Amniotic stem cell (primary cell): ENCODE measurements at places on chromosomes 5 and 9.
A peak's percentile ranks its signal among the peaks of the same experiment; 100 is the strongest.

DNA sequence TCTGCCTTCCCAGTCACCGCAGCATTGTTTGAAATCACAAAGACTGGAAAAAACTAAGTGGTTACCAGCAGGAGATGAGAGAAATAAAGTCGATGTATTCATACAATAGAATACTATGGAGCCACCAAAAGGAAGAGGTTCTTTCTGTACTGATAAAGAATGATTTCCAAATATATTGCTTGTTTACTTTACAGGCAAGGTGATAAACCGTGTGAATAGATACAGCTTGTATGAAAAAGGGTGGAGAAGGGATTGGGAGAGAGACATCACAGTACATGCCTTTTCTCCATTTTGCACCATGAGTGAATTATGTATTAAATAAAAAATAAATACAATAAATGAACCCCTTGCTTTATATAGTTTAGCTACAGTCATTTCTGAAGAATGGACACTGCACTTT, 91.7 kb downstream of the RFK start:
- no peak for DNase-seq

GRCh38 chr9:76643399-76644117, 120.7 kb upstream of the PCA3 start:
- DNase-seq, result no peak

- DNase-seq, result no peak
Observed at GRCh38 chr5:176687881-176688280, 40.6 kb downstream of the TSPAN17 start.

- peak; percentile 5 for DNase-seq
Observed at GRCh38 chr9:111992523-111992922, 95.9 kb downstream of the UGCG start.

GRCh38 chr5:57508211-57508610, 25.6 kb upstream of the ACTBL2 start:
- DNase-seq, result no peak

- no peak for DNase-seq
Observed at GRCh38 chr5:148949841-148950470, 112.9 kb downstream of the SH3TC2 start.

DNA sequence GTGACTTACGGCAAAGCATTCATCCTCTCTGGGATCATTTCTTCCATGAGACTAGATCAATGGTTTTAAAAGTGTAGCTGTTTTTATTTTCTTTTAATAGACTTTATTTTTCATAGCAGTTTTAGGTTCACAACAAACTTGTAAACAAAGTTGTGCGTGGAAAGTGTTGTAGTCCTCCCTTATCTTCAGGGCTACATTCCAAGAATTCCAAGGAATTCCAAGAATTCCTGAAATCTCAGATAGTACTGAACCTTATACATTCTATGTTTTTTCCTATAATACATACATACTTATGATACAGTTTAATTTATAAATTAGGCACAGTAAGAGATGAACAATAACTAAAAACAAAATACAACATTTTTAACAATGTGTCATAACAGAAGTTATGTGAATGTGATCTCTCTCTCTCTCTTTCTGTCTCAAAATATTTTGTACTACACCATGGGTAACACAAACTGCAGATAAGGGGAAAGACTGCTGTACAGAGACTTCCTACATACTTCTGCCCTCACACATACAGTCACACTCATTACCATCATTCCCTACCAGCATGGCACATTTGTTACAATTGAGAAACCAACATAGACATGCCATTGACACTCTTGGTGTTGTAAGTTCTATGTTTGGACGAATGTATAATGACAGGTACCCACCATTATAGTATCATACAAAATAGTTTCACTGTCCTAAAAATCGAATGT, 1933.2 kb upstream of the WWC1 start:
- DNase-seq, result no peak

DNA sequence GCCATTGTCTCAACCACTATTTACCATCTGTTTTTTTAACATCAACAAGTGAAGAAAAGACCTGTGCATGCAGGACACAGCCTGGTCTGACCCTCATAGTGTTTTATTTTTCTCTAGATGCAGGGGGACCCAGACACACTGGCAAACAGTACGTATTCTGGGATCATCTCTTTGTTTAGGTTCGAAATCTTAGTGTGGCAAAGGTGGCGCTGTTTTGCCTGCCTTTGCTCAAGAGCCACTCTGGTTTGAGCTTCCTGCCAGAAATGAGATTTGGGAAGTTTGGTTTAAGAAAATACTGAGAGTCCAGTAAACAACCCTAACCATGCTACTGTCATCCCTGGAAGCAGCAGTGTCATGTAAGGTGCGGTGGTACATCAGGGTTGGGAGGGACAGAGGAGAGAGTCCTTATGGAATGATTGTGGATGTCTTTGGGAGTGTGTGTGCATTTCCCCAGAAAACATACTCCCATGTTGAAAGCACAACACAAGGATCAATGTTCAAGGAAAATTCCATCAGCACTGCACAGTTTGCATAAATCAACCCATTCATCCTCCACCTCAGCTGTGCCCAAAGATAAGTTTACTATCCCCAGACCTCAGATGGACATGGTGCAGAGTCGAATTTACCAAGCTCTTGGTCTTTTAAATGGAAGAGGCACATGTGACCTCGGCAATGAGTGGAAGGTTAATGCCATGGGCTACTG, 34.0 kb upstream of the FLT4 start:
- no peak for DNase-seq

DNA sequence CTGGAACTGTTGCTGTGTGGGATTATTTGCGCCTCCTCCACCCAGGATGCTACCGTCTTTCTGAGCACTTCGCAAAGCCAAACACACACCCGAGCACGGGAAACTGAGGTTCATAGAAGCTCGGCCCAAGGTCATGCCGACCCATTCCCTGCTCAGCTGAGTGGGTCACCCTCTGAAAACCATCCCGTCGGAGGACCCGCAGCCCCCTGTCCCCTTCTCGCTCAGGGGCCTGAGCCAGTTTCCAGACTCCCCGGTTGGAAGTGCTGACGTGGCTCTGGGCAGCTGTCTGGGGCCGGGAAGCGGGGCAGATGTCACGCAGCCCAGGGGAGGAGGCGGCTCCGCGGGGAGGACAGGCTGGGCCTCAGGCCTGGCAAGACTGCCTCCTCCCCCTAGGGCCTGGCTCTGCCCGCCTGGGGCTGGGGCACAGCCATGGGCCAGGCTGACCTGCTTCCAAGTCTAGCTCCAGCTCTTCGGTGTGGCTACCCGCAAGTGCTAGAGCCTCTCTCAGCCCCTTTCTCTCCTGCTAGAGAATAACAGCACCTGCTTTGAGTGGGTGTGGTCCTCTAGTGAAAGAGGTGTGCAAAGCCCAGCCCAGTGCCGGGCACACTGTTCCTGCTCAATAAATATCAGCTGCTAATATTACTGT, 9.9 kb upstream of the CXXC5 start:
- no peak for DNase-seq

DNA sequence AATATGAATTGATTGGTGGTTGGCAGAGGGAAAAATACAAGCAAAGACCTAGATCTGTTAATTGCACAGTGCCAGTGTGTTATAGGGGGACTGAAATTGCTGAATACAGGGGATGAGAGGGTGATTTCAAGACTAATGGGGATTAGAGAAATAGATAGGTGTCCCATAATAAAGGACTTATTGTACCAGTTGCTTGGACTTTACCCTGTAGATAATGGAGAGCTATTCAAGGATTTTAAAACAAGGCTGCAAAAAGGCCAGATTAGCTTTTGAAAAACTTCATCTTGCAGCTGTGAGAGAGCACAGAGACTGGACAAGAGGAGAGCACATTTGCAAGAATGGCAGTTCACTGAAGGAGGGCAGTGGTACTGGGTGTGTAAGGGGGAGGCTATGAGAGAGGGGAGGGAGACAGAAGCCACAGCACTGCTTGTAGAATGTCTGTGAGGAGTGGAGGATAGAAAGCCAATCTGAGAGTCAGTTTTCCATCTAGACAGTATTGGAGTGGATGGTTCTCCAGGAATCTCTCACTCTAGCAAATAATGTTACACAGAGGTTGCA, 28.8 kb upstream of the SCAMP1 start:
- DNase-seq, result no peak

- no peak for DNase-seq
Observed at GRCh38 chr5:11507156-11507910, 396.9 kb downstream of the CTNND2 start.

DNA sequence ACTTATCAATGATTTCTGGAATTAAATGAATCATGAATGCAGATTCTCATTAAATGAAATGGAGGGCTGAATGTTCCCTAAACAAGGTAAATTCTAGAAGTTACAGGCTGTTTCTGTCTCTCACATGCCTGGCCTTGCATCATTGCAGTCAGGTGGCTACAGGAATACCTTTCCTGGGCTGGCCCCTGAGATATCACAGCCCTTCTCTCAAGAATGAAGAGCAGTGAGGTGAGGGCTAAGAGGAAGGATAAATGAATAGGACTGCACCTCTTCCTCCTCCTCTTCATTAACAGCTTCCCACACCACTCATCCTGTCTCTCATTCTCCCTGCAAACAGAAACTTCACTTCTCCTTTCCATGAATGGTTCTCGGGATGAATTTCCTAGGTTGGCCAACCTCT, 22.5 kb downstream of the ARHGEF28 start:
- DNase-seq, result no peak

DNA sequence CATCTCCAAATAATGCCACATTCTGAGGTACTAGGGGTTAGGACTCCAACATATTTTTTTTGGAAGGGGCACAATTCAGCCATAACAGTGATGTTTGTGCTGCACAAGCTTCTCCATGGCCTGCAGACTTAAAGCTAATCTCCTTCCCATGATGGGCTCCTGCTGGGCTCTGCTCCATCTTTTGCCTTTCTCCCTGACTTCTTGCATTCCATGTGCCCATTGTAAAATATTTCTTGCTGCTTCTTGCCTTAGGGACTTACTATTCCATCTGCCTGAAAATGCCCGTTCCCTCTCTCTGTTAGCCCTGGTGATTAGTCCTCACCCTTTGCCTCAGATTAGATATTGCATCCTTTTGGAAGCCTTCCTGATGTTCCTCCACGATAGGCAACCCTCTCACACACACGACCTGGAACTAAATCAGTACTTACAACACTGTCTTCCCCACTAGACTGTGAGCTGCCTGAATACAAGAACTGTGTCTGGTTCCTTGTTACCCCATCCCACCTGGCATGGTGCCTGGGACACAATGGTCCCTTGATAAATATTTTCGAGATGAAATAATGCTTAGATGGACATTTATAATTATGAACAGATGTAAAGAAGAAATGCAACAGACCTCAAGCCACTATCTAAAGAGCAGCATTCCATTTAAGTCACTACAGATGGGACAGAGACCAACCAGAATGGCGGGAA, 33.5 kb downstream of the OR1J1 start:
- peak; percentile 10 for DNase-seq

DNA sequence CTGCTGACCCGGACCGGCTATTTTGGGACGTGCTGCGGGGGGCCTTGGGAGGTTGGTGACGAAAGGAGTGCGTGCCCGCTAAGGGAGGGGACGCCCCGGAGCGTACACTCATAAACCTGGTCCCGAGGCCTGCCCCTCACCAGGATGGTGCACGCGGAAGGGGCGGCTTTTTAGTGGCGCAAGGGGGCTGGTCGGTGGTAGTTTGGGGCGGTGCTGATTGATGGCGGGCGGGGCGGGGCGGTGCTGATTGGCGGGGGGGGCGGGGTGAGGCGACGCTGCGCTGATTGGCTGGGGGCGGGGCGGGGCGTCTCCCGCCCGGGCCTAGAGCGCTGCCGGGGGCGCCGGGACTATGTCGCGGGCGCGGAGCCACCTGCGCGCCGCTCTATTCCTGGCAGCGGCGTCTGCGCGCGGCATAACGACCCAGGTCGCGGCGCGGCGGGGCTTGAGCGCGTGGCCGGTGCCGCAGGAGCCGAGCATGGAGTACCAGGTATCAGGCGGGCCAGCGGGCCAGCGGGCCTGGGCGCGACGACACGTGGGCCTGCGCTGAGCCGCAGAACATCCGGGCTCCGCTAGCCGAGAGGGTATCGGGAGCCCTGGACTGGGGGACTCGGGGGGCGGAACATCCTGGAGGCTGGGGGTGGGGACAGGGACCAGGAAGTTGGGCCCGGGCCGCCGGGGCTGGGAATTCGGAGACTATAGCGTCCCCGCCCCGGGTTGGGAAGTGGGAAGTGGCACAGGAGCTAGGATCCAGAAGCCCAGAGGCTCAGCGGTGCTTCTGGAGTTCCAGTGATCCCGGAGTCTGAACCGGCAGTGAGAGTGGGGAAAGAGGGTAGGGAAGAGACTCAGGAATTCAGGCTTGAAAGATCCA, at the start of gene FPGS:
FPGS (plus strand) TSS at position 307 of the 868 bp plus-strand sequence; CDS start at position 350, 43 bp downstream.
- peak; percentile 79 for DNase-seq

DNA sequence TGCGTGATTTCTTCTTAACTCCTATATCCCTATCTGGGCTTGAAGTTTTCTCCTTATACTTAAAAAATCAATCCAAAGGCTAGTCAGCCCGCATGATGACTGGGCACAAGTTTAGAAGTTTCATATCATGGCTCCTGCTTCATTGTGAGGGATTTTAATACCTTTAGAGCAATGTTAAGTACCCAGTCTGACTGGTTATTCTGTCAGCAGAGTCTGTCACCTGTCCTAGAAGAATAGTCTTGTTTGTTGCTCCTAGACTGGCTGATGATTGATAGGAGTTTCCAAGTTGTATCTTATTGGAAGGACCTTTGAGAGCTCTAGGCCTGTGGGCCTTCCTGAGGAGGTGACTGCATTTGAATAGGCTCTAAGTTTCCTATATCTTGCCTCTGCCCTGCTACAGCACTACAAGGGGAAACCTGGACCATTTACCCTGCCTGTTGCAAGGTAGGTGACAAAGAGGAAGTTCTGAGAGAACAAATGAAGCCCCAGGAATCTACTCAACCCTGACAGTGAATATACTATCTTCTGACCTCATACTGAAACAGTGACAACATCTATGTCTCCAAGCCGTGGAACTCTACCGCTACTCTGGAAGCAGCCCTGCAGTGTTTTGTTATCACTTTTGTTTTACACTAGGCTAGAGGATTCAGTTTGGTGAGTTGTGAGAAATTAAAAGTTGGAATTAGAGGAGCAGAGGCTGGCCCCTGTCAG, 66.5 kb downstream of the F2RL2 start:
- no peak for DNase-seq

GRCh38 chr5:39009981-39010380, 64.2 kb downstream of the RICTOR start:
- DNase-seq, result no peak

- DNase-seq, result no peak
Observed at GRCh38 chr5:123783421-123783820, 271.4 kb downstream of the CSNK1G3 start.

DNA sequence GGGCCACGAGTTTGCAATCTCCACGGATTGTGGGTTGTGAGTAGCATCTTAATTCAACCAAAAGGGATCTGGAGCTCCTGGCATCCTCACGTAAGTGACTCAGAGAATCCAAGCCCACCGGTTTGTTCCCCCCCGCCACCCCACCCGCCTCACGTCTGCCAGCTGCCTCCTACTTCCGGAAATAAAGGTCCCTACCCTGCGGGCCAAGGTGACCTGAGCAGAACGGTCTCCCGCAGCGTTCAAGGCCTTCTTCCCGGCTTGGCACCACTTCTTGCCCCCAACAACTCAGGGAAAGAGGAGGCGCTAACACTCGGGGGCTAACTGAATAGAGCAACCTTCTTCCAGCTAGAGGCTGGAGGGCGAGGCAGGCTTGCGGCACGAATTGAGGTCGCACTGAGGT, 8.8 kb upstream of the GPRIN1 start:
- DNase-seq, result no peak

- DNase-seq, result no peak
Observed at GRCh38 chr9:89447416-89447815, 50.5 kb downstream of the SEMA4D start.
